Prostate gland (tissue), 2 donors: ENCODE measurements at places on chromosomes 2 and 18.
A peak's percentile ranks its signal among the peaks of the same experiment; 100 is the strongest.

- DNase-seq = no peak
These were observed 169.0 kb upstream of the PKDCC start for GRCh38 chr2:41878716-41879234.

GRCh38 chr2:121005453-121005852 lies 269.8 kb downstream of the GLI2 start:
- no peak for DNase-seq

DNA sequence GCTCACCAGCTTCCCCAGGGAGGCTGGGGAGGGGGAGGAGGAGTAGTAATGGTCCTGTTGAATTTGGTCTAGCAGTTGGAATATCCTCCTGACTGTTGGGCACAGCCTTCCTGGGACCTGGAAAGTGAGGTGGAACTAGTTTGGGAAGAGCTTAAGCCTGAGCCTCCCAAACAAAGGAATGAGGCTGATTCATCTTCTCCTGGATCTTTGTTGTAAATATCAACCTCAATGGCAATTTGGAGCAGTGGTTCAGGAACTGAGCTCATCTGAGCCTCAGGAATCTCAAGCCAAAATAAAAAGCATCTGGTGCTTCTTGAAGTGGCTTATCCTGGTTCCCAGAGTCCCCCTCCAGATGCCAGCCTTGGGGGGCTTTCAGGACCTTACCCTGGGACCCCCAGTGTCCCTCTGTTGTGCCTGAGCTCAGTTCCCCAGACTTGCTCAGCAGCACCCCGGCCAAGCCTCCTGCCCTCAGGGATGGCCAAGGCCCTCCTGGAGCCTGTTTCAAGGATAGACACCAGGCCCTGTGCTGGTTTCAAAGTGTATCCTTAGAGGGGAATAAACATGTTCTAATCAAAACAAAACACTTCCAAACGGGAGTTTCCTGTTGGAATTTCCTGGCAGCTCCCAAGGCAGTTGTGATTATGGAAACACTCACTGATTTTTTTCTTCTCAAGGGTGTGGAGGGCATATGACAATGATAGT lies 112.6 kb downstream of the DDX1 start:
- DNase-seq = no peak

- no peak for DNase-seq
These were observed 243.6 kb downstream of the IRS1 start for GRCh38 chr2:226556050-226556449.

DNA sequence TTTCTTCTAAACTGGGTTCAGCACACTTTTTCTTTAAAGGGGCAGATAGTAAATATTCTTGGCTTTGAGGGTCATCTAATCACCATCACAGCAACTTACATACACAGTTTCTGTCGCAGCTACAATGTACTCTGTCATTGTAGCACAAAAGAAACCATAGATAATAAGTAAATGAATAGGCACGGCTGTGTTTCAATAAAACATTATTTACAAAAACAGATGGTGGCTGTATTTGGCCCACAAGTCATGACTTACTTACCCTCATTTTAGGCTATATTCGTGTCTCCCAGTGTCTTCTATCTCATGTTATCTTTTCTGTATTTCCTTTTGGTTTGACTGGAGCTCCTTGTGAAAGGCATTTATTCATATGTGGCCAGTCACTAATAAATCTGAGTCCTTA lies 168.3 kb downstream of the MAP2 start:
- no peak for DNase-seq

- no peak for DNase-seq
These were observed 175.9 kb downstream of the SH3RF3 start for GRCh38 chr2:109304731-109305470.

DNA sequence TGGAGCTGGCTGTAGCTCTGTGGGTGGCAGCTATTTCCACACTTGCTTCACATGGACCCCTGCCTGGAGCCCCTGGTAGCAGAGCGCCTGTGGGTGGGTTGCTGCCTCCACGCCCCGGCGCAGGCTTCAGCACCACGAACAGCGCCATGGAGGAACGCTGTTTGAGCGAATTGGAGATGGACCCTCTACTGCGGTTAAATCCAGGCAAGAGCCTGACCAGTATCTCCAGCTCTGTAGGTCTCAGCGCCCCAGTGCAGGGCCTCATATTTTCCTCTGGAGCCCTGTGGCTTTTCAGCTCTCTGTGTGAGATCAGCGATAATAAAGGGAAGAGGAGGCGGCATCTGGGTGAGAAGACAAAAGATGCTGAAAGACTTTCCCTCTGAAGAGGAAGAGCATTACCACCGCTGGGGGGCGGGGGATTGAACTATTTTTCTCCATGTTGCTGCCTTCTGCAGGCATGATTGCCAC lies 12.0 kb downstream of the ONECUT2 start:
- DNase-seq = no peak

DNA sequence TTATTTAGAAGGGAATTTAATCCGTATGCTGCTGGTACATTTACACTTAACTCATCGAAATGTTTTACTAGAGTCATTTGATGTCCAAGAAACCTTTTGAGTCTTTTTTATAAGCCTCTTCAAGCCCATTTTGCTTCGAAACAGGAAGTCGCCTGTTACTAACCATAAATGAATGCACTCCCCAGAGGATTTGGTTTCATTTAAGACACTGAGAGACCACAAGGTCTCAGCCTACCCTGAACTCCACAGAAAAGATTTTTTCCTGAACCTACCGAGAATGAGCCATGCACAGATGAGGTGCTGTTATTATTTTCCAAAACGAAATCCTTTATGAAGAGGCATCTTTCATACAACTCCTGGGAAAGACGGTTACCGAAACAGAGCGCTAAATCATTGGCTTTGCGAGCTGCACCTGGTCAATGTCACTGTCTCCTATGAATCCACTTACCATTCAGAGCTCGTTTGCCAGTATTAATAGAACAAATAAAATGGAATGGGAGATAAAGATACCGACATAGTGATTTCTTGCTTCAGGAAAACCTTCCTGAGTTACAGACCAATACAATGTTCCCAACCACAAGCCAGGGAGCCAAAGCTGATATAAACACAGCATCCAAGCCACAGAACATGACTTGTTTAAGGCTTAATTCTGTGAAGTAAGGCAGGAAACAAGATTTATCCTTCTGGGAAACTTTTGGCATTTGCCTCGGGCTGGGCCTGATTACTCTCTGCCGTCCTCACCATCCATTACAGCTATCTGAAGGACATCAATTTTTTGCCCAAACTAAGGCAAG lies 382.1 kb downstream of the OSR1 start:
- no peak for DNase-seq

DNA sequence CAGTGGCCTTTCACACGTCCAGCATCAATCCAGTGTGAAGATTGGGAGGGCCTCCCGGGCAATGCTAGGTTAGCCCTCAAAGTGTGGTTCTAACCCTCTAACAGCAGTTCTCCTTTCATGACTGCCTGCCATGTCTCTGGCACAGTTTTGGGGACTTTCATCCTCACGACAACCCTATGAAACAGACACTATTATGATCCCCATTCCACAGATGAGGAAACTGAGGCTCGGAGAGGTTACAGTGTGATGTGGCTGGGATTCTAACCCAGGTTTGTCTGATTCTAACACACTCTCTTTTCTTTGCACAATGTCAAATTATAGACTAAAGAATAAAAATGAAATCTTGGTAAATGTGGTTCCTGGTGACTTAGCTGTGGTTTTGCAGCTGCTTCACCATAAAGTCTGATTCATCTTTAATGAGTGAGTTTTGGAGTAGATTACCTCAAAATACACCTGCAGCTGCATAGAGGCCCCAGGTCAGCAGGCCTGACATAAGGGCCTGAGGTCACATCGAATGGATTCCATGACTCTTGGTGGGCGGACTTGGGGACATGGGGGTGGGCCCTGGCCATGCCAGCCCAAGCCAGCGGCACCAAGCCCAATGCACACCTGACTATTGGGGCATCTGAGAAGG lies 214.4 kb downstream of the GLI2 start:
- no peak for DNase-seq

DNA sequence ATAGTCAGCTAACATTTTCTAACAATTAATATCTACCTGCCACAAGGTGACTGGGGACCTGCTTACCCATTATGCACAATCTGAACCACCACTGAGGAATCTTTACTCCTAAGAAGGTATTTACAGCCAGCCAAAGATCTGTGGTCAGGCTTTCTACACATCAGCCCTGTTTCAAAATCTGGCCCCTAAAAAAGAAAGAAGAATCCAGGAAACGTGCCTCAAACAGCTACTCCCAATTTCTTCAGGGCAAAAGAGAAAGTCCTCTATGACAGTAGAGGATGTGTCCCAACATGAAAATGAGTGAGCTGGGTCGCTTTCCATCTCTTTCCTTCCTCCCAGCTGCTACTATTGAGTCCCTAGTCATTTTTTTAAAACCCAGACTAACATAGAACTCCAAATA lies 79.5 kb downstream of the EPB41L3 start:
- no peak for DNase-seq

DNA sequence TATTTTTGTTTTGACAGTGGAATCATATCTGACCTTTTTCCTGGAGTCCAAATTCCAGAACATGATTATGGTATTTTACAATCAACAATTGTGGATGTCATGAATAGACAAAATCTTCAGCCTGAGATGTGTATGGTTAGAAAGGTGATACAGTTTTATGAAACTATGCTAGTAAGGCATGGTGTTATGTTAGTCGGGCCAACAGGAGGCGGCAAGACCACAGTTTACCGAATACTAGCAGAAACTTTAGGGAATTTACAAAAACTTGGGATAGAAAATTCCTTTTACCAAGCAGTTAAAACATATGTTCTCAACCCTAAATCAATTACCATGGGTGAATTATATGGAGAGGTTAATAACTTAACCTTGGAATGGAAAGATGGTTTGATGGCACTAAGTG lies 137.0 kb downstream of the DNAH6 start:
- DNase-seq = no peak

DNA sequence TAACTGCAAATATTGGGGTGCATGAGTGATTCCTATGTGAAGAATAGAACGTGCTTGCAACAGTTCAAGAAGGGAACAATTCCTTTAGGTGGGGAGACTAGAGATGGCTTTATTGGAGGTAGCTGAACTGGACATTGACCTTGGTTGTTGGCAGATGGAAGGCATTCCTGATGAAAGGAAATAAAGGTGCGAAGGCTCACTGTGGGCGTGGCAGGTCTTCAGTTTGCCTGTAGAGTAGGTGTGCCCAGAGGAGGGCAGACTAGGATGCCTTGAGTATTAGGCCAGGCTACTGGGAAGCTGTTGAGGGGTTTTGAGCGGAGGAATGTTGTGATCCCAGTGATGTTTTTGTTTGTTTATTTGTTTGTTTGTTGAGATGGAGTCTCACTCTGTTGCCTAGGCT lies 2.8 kb downstream of the SPR start:
- DNase-seq = no peak

- DNase-seq = no peak
These were observed 141.4 kb downstream of the CYP26B1 start for GRCh38 chr2:72006188-72006736.

DNA sequence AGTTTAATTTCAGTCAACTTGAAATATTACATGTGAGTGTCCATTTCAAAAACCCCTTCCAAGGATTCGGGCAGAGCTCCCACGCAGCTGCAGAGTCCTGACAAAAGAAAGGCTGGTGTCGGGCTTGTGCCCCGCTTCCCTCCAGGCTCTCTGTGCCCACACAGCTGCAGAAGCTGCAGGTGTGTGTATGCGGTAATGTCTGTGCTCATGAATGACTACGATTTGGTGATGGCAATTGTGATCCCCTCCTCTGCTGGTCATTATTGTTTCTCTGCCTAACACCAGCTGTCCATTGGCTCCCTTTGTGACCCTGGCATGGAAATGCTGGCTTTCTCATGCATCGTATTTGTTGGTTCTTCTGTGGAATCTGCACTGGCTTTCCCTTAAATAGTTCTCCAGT lies 224.8 kb downstream of the NUP35 start:
- no peak for DNase-seq

GRCh38 chr2:148642112-148642744 lies 2.3 kb upstream of the EPC2 start:
- DNase-seq = no peak

- DNase-seq = no peak
These were observed 3.9 kb downstream of the CTLA4 start for GRCh38 chr2:203871371-203871983.

- no peak for DNase-seq
These were observed 132.8 kb downstream of the TTC27 start for GRCh38 chr2:32760628-32761027.

DNA sequence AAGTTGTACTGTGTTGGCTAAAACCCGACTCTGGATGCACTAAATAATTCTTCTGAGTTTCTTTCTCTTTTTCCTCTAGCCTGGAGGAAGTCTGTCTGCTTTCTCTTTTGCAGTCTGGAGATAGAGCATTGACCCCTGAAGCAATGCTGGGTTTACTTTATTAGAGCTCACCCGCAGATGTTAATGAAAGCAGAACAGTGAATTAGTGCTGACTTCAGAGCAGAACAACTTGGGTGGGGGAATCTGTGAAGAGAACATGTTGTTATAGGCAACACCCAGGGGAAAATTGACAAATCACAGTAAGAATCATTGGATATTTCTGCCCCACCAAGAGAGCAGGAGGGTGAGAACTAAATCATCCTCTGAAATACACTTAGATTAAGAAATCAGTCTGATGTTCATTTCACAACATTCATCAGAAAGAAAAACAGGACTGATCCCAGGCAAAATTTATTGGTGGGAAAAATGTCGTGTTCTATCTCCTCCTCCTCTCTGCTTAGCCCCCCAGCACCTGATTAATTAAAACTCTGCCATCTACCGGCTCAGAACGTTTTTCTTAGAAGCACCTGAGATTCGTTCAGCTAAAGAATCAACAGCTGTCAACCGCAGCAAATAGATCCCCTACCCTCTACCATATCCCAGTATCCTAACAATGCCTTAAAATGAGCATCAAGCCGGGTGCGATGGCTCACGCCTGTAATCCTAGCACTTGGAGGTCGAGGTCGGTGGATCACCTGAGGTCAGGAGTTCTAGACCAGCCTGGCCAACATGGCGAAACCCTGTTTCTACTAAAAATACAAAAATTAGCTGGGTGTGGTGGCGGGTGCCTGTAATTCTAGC lies 165.1 kb downstream of the FMNL2 start:
- DNase-seq = no peak

DNA sequence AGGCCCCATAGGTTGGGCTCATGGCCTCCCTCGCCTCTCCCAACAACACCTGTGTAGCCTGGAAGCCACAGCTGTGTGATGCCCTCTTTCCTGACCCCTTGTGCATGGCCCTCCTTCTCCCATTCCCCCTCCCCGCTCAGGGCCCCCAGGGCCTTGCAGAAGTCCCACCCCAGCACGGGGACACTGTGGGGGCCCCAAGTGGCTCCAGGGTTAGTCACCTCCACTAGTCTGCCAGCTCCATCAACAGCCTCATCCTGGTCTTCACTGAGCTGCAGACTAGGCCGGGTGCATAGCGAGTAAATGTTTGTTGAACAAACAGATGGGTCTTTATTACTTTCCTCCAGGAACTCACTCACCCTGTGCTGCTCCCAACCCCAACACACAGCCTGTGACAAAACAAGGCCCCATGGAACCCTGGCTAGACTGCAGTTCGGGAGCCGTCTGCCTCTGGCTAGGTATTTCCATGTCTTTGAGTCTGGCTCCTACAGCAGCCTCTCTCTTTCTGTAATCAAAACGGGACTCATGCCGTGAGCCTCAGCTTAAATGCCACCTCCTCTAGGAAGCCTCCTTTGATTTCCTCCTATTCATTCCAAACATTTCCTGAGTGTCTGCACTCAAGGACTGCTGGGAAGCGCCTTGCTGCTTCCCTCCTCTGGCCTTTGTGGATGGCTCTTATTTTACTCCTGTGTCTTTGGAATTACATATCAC lies 109.9 kb upstream of the ID2 start:
- peak; percentile 73 for DNase-seq

GRCh38 chr2:97731274-97732020 lies 18.1 kb downstream of the ZAP70 start:
- DNase-seq = no peak

GRCh38 chr18:22709288-22710060 lies 223.7 kb upstream of the RBBP8 start:
- no peak for DNase-seq

- DNase-seq = no peak
These were observed 65.4 kb downstream of the IKZF2 start for GRCh38 chr2:213086050-213086449.
